ENCODE measurements at places on chromosomes 16 and 17.

GRCh38 chr17:75764711-75765421 is at the start of gene GALK1:
TSS of gene GALK1 (minus strand) at chr17:75765192. CDS start at chr17:75765136, 56 bp downstream.
- H3K4me3 ChIP-seq, result peak within 1 kb of the TSS; percentile 57
- H3K27ac ChIP-seq, result peak within 1 kb of the TSS; percentile 91
- H3K27me3 ChIP-seq, result no peaks in the 10 kb centered on the region

DNA sequence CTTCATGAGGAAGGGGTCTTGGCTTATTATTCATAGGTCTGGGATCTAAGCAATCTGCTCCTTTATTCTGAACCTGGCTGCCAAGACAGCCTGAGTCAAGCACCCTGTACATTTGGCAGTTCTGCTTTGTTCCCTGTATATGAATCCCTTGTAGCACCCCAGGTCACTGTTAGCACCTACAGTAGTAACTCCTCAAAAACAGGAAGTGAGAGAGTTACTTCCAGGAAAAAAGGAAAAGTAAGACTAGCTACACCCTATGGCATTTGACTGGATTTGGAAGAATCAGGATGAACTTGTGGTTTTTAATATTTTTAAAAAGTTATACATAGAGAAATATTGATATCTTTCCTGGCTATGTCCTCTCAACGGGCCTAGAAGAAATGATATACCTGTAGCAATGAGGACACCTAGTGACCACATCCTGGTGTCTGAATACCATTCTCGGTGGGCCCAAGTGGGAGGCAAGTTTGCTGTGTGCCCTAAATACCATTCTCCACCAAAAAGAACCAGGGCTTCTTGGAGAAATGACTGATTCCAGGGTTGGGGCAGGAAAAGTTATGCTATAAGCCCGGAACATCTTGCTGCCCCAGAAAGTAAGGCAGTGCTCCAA is 9.9 kb downstream of the ANKRD40 start:
- H3K4me3 ChIP-seq, result no peak overlapping the region
- no peak for DNase-seq
- no peak overlapping the region for H3K27ac ChIP-seq
- H3K27me3 ChIP-seq, result no peaks in the 10 kb centered on the region
- H3K36me3 ChIP-seq, result peaks cover 64% of the 10 kb centered on the region

GRCh38 chr17:42347198-42347597 is 41.0 kb downstream of the STAT3 start:
- no peak for DNase-seq
- peaks cover 46% of the 10 kb centered on the region for H3K4me1 ChIP-seq
- H3K4me3 ChIP-seq, result no peak overlapping the region
- no peaks in the 10 kb centered on the region for H3K27me3 ChIP-seq
- peak overlapping the region; percentile 31 for H3K27ac ChIP-seq

GRCh38 chr17:78892520-78892919 is 10.5 kb downstream of the CEP295NL start:
- DNase-seq, result no peak
- H3K36me3 ChIP-seq, result no peaks in the 10 kb centered on the region
- no peaks in the 10 kb centered on the region for H3K27me3 ChIP-seq

DNA sequence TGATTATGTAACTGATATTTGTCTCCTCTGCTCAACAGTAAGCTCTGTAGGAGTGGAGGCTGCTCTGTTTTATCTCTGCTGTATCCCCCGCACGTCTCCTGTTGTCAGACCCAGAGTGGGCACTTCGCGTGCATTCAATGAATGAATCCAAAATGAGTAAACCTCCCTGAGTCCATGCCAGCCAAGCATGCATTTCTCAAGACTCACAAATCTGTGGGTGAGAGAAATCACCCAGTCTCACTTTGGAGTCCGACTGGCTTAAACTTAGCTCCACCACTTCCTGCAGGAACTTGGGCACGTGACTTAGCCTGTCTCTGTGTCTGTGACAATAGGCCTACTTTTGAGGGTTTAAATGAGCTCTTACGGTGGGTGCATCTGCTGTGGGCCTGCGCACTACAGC is 3.7 kb downstream of the PNPO start:
- DNase-seq, result no peak
- H3K27ac ChIP-seq, result no peak overlapping the region
- no peak overlapping the region for H3K4me3 ChIP-seq
- no peaks in the 10 kb centered on the region for H3K27me3 ChIP-seq

DNA sequence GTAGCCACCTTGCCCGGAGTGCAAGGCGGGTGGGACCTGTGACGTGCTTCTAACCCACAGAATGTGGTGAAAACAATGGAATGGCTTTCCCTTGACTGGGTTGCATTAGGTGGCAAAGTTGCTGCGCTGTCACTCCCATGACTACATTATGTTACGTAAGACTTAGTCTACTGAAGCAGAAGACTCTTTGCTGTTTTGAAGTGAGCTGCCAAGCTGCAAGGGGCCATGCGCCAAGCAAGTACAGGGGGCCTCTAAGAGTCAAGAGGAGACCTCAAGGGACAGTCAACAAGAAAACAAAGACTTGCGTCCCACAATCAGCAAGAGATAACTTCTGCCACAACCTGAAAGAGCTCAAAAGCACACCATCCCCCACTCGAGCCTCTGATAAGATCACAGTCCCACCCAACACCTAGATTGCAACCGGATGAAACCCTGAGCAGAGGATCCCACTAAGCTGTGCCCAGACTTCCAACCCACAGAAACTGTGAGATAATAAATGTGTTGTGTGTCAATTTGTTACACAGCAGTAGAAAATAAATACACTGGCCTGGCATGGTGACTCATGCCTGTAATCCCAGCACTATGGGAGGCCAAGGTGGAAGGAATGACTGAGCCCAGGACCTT is 16.5 kb downstream of the ANKRD11 start:
- H3K4me1 ChIP-seq, result peaks cover 95% of the 10 kb centered on the region
- no peak overlapping the region for H3K27ac ChIP-seq
- H3K4me3 ChIP-seq, result no peak overlapping the region
- DNase-seq, result no peak

DNA sequence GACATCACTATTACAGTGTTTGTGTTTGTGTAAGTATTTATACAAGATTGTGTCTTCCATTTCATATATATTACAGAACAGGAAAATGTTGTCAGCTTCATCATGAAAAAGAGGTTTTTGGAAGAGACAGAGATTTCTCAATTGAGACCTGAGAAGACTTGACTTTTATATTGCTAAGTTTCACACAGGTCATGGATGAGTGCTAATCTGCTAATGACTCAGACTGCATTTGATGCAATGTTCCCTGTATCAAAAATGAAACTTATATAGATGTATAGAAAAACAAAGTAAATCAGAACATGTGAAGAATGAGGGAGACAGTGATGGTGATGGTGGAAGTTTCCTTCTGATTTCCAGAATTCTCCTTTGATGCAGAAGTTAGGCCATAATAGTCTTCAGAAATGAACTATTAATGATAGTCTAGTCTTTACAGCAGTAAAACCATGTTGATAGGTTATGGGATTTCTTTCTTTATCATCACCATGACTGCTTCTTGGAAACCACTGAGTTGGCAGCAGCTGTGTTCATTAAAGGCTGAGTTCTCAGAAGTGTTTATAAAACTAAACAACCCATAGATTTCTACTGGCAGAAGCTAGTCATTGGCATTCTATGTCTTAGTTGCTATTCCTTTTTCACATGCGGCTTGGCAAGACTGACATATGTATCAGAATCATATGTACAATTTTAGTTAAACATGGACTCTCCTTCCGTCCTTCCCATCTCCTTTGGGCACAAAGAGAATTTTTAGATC is 56.1 kb downstream of the PCTP start:
- H3K4me3 ChIP-seq, result no peak overlapping the region
- H3K36me3 ChIP-seq, result no peaks in the 10 kb centered on the region
- H3K27me3 ChIP-seq, result no peaks in the 10 kb centered on the region
- DNase-seq, result no peak
- H3K27ac ChIP-seq, result no peak overlapping the region

DNA sequence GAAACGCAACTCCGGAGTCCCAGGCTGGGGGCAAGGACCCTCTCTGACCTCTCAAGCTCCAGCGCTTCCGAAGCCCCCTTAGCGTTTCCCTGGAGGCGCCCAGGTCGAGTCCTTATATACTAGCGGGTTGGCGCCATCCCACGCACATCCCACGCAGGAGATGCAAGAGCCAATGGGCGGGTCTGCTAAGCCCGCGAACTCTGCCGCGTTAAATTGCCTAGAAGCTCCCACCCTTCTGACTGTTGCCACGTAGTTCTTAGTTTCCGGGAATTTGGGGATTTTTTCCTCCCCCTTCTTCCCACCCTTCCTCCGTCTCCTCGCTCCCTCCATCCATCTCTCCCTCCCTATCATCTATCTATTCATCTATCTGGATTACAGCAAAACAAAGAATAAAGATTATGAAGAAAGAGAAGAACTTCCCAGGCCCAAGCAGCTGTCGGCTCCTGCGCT is at the start of gene SLFN11:
Gene SLFN11 (minus strand): TSS at position 88 of the 450 bp plus-strand sequence. CDS start 9,814 bp downstream, outside the sequence.
- H3K27me3 ChIP-seq, result no peaks in the 10 kb centered on the region
- H3K36me3 ChIP-seq, result no peaks in the 10 kb centered on the region
- H3K4me1 ChIP-seq, result peaks cover 6% of the 10 kb centered on the region
- peak within 1 kb of the TSS; percentile 82 for H3K4me3 ChIP-seq
- DNase-seq, result no peak

- peaks cover 21% of the 10 kb centered on the region for H3K4me1 ChIP-seq
- no peak overlapping the region for H3K4me3 ChIP-seq
- no peaks in the 10 kb centered on the region for H3K36me3 ChIP-seq
- H3K27ac ChIP-seq, result peak overlapping the region; percentile 8
- H3K27me3 ChIP-seq, result no peaks in the 10 kb centered on the region
Measured at GRCh38 chr17:67509390-67510287, 132.6 kb downstream of the PITPNC1 start.

GRCh38 chr16:26396511-26397235 is 670.1 kb upstream of the C16orf82 start:
- H3K4me1 ChIP-seq, result no peaks in the 10 kb centered on the region
- no peak overlapping the region for H3K4me3 ChIP-seq
- H3K36me3 ChIP-seq, result no peaks in the 10 kb centered on the region
- no peaks in the 10 kb centered on the region for H3K27me3 ChIP-seq

GRCh38 chr16:58264961-58265479 is 29.8 kb downstream of the PRSS54 start:
- no peak for DNase-seq
- peaks cover 3% of the 10 kb centered on the region for H3K36me3 ChIP-seq
- H3K4me3 ChIP-seq, result no peak overlapping the region
- no peaks in the 10 kb centered on the region for H3K27me3 ChIP-seq
- H3K27ac ChIP-seq, result no peak overlapping the region

- peaks cover 13% of the 10 kb centered on the region for H3K4me1 ChIP-seq
- no peaks in the 10 kb centered on the region for H3K36me3 ChIP-seq
- no peak overlapping the region for H3K27ac ChIP-seq
Measured at GRCh38 chr16:62034231-62035114, 1.8 kb downstream of the CDH8 start.

DNA sequence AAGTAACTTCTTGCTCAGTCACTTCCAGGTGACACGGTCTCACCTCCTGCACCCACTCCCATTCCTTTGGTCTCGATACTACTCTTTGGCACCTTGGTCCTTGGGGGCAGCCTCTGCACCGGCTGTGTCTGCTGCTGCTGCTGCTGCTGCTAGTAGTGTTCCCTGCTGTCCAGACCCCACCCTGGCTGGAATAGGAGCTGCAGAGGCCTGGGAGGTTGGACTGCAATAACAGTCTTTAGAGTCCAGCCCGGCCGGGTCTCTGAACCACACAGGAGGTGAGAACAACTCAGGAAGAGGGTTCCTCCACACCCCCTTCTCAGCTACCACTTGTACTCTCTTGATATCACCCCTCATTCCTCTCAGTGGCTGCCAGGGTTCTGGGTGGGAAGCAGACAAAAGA is 231.1 kb upstream of the NLRP1 start:
- H3K4me1 ChIP-seq, result no peaks in the 10 kb centered on the region
- H3K27ac ChIP-seq, result no peak overlapping the region
- no peaks in the 10 kb centered on the region for H3K27me3 ChIP-seq
- DNase-seq, result peak; percentile 60

DNA sequence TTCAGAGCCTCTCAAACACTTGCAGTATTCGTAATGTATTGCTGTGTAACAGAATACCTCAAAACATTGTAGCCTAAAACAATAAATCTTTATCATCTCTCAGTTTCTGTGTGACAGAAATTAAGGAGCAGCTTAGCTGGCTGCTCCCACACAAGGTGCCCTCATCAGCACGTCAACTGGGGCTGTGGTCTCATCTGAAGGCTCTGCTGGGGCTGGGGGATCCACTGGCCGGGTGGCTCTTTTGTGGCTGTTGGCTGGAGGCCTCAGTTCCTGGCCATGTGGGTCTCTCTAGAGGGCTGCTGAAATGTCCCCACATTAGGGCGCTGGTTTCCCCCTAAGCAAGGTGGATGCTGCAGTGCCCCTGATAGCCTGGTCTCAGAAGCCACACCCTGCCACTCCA is 113.4 kb upstream of the CIBAR2 start:
- H3K4me1 ChIP-seq, result peaks cover 19% of the 10 kb centered on the region
- no peaks in the 10 kb centered on the region for H3K36me3 ChIP-seq
- DNase-seq, result no peak
- no peaks in the 10 kb centered on the region for H3K27me3 ChIP-seq
- no peak overlapping the region for H3K27ac ChIP-seq

- no peak overlapping the region for H3K27ac ChIP-seq
- no peaks in the 10 kb centered on the region for H3K36me3 ChIP-seq
- H3K4me3 ChIP-seq, result no peak overlapping the region
- DNase-seq, result no peak
- no peaks in the 10 kb centered on the region for H3K27me3 ChIP-seq
Measured at GRCh38 chr17:63039899-63040602, 74.0 kb downstream of the TANC2 start.

GRCh38 chr17:69314246-69315065 is 12.5 kb downstream of the ABCA5 start:
- no peaks in the 10 kb centered on the region for H3K27me3 ChIP-seq
- no peak for DNase-seq
- H3K27ac ChIP-seq, result no peak overlapping the region
- peaks cover 12% of the 10 kb centered on the region for H3K4me1 ChIP-seq
- no peaks in the 10 kb centered on the region for H3K36me3 ChIP-seq

DNA sequence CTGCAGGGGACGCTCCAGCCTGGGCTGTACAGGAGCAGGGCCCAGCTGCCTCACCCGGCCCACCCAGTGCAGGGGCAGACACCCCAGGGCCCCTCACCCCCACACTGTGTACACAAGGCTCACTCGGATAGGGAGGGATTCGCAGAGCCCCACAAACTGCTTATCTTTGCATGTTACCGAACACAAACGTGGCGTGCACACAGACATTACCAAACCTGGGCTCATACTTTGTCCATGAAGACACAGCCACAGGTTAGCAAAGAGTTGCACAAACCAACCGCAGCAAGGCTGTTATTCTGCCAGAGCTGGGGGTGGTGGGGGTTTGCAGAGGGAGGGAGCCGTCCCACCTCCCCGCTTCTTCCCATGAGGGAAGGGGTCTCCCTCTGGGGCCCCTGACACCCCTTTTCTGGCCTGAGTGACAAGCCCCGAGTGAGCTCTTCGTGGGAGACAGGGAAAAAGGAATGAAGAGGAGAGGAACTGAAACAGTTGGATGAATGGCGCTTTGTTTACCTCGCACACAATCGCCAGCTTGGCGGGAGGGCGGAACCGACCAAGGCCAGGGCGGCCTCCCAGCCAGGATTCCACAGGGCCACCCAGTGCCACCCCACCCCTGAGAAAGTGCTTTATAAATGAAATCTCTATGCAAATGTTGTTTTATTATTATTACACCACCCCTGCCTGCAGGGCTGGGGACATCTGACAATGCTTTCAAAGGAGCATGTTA is 434 bp upstream of the CPSF4L start:
- DNase-seq, result no peak
- H3K4me3 ChIP-seq, result no peak overlapping the region
- peaks cover 12% of the 10 kb centered on the region for H3K4me1 ChIP-seq
- no peaks in the 10 kb centered on the region for H3K36me3 ChIP-seq

GRCh38 chr17:76710863-76711611 is at the start of gene MXRA7:
TSS of gene MXRA7 (minus strand) at chr17:76710965. CDS start at chr17:76710946, 19 bp downstream.
- H3K4me3 ChIP-seq, result peak within 1 kb of the TSS; percentile 75
- peak within 1 kb of the TSS; percentile 96 for H3K27ac ChIP-seq
- no peak for DNase-seq

GRCh38 chr16:74740795-74741304 is 33.8 kb downstream of the FA2H start:
- peaks cover 14% of the 10 kb centered on the region for H3K4me1 ChIP-seq
- no peaks in the 10 kb centered on the region for H3K36me3 ChIP-seq
- DNase-seq, result no peak
